ENCODE measurements at places on chromosomes 3 and 15.

DNA sequence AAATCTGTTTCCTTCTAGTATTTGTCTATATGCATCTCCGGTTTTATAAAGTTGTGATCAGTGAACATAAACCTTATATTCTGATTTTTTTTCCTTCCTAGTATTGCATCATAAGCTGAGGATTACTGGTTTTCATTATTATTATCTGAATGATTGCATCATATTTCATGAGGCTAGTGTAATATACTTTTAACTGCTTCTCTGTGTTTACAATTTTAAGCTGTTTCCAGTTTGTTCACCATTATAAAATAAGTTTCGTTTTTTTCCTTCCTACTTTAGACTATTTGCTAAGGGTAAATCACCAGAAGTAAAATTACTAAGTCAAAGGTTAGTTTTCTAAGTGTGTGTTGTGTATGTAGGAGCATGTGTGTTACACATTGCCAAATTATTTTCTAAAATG lies 20.2 kb downstream of the SEMA6D start:
- no peak for DNase-seq

DNA sequence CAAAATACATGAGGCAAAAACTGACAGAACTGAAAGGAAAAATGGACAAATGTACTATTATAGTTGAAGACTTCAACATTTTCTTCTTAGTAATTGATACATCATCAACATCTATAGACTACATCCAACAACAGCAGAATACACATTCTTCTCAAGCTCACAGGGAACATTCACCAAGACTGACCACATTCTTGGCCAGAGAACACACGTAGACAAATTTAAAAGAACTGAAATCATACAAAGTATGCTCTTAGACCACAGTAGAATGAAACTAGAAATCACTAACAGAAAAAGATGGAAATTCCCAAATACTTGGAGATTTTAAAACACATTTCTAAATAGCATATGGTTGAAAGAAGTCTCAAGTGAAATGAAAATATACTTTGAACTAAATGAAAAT lies 55.1 kb upstream of the NSMCE3 start:
- DNase-seq: no peak

DNA sequence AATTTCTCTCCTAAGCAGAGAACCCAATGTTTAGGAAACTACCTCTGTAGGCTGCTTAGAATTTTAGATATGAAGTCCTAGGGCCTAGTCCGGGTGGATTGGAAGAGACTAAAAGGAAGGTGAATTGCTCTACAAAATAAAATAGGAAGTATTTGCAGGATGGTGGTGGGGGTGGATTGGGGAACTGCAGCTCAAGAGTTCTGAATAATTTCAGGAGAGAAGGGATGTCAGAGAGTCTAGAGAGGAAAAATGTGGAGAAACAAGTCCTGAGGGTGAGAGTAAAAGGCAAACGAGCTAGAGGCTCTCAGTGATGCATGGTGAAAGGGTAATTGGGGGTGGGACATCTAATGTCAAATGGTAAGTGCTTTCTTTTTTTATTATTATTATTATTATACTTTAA lies 10.2 kb upstream of the CP start:
- no peak for DNase-seq

DNA sequence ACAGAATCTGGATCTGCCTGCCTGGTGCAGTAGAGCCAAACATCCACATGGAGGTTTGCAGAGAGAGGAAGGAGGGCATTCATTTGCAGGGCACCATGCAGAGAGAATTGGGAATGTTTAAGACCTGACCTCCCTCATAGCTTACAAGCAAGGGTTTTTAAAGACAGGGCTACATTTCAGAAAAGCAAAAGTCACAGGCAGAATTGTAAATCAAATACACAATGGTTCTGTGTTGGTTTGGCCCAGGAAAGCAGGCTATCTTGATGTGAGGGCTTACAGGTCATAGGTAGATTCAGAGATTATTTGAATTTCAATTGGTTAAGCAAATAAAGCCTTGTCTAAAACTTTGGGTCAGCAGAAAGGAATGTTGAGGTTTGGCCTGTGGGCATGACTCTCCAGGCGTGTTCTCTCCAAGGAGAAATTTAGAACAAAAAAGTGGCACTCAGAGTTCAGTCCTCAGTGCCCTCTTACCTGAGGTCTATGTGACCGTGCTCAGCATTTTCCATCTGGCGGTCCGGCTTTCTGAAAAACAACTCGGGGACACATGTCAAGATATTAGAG lies 91.5 kb downstream of the CD47 start:
- DNase-seq: no peak

GRCh38 chr3:17009826-17010225 lies 125.1 kb downstream of the PLCL2 start:
- no peak for DNase-seq

DNA sequence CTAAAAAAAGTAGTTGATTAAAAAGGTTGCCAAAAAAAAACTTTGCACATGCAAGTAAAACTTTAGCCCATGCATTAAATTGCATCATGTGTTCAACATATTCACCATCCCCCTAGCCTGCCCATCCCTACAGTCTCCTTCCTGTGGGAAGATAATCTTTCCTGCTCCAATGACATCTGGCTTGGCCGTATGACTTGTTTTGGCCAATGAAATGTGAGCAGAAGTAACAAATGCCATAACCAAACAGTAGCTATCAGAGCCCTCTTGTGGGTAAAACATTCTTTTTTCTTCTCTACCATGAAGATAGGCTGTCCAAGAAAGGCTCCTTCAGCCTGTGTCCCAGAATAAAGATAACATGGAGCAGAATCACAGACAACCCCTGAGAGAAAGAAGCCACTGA lies 15.3 kb downstream of the ERC2 start:
- no peak for DNase-seq

DNA sequence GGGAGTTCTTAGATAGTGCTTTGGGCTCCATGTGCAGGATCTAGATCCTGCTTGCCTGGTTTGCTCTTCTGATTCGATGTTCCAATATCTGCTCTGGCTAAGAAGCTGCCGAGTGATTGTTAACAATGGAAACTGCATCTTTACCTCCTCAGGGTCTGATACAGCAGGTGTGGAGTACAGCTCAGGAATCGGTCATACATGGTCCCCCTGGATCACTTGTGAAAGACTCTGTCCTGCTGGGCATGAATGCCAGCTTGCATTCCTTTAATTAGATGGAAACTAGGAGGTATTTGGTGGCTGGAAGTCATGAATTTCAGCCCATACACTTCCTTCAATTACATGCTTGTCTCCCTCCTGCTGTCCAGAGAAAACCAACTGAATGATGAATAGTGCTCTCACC lies 95.3 kb downstream of the CHRNA7 start:
- DNase-seq: no peak

DNA sequence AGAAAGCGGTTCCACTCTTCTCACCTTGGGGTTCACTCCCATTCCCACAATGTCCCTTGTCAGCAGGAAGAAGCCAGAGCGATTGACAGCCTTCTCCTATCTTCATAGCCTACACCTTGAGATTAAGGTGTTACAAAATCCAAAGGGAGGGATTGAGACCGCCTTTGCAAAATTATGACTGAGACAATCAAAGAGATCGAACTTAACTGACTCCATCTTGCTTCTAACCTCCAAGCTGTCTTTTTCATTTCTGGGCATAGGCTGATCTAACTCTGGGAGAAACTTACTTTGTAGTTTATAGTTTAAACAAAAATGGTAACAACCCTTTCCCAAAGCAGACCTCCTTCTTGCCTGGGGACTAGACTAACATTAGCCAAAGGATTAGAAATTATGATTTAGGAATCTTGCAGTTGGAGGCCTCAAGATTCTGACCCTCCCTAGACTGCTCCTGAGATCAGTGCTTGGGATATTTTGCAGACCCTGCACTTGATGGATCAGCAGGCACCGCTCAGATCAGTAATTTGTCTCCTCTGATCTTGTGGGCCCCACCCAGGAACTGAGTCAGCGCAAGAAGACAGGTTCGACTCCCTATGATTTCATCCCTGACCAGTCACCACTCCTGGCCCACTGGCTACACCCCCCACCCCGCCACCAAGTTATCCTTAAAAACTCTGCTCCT lies 40.0 kb downstream of the PAQR5 start:
- no peak for DNase-seq

GRCh38 chr15:61141497-61142125 lies 87.5 kb downstream of the RORA start:
- DNase-seq: no peak

DNA sequence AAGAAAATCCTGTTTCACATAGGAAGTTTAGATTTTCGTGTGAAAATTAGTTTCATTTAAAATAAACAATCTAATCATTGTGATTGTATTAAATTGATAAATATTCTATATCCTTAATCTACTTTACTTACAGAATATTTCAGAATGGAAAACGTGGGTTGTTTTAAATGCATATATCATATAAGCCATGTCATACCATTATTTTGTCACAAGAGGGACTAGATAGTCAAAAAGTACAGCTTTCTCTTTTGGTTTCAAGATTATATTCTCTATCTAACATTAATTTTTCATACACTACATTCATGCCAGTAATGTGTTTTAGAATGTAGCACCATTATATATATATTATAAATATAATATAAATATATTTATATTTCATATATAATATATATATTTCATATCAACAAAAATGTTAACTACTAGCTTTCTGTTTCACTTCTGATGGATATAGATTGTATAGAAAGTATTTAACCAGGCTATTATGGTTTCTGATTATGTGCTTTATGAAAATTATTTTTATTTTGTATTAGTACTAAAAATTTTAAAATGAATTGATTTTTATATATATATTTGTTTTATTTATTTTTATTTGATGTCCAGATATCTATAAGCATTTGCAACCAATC lies 45.3 kb downstream of the OSTN start:
- DNase-seq: no peak

DNA sequence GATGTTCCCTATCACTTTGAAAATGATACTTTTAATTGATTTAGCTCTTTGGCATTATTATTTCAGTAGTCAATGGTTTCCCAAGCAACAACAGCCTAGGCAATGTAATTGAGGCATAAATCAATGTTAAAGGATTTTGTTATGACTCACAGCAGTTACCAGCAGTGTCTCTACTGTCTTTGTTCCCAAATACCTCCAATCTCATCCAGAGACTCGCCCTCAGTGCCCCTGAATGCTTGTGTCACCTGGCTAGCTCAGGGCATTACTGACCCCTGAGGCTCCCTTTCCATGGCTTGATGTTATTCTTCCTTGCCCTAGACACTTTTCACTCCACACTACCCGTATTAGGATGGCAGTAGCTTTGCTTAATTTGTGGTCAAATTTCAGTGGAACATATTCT lies 227.2 kb downstream of the SQOR start:
- DNase-seq: no peak

GRCh38 chr3:98180319-98180890 lies 13.9 kb downstream of the OR5H15 start:
- no peak for DNase-seq

DNA sequence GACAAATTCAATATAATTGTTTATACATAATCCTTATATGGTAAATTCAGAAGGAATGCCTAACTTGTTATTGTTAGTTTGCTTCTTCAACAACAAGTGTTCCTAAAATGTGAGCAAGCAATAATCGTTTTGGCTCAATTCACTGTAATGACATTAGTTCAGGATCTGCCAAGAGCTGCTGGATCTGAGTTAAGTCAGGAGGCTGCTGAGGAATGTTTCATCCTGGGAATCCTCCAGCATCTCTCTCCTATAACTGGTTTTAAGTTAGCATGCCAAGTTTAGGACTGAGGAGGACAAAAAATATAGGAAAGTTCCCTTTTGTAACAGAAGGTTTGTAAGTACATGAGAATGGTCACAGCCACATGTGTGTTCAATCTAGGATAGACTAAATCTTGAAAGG lies 4.9 kb upstream of the GTF2A2 start:
- DNase-seq: no peak

DNA sequence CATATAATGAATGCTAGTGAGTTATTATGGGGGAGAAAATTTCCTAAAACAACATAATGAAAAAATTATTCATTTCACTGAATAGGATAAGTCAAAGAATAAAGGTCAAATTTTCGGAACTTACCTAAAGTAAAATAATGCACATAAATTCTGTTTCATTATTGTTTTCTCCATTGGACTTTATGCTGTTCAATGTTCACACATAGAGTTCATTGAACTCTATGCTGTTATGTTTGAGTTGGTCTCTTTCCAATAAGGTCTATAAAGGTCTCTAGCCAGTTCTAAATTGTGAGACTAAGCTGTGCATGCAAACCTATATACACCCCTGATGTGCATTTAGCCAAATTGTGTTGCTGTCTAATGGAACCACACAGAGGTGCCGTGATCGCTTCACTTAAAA lies 28.5 kb upstream of the STT3B start:
- DNase-seq: no peak
